ENCODE measurements at places on chromosomes 13 and 19.

GRCh38 chr13:48148454-48148853 is 53.5 kb upstream of the MED4 start:
- DNase-seq = no peak

DNA sequence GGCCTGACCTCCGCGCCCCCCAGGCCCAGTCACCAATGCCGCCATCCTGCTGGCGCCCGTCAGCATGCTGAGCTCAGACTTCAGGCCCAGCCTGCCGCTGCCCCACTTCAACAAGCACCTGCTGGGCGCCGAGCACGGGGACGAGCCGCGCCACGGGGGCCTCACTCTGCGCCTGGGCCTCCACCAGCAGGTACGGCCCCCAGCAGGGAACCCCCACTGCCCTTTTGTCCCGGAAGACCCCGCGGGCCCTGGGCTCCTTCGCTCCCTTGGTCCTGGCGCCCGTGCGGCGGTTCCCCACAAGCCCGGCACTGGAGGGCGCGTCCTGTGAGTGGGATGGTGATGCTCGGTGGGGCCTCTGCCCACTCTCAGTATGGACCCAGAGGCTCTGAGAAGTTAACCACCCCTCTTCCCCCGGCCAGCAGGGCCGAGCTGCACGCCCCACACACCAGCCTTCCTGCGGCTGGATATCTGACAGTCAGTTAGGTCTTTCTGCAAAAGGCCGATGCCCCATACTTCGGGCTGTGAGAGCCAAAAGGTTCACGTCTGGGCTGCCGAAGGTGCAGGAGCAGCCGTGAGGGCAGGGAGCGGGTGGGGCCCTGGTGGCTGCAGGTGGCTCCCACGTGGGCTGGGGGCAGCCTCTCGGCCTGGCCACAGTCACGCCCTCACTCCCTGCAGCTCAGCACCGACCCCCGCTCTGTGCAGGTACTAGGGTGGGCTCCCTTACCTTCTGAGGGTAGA is 8.0 kb downstream of the WDR18 start:
- DNase-seq = no peak

- no peak for DNase-seq
Measured at GRCh38 chr19:1266916-1267476, 2.1 kb upstream of the CIRBP start.

GRCh38 chr19:4830768-4831265 is 695 bp downstream of the TICAM1 start:
- no peak for DNase-seq

- DNase-seq = no peak
Measured at GRCh38 chr19:37979547-37980082, 72.6 kb downstream of the SIPA1L3 start.

DNA sequence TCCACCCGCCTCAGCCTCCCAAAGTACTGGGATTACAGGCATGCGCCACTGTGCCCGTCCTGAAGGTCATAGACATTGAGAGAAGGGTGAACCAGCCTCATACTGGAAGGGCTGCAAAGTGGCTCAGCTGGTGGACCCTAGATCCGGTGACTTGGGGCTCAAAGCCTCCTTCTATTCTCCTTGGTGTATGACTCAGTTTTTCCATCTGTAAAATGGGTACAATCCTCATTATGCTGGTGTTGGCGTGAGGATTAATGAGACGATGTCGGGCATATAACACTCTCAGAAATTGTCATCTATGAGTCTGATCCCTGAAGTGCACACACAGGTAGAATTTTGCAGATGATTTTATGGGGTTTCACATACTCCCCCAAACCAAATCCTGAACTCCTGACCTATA is 5.8 kb upstream of the CAMSAP3 start:
- DNase-seq = no peak

DNA sequence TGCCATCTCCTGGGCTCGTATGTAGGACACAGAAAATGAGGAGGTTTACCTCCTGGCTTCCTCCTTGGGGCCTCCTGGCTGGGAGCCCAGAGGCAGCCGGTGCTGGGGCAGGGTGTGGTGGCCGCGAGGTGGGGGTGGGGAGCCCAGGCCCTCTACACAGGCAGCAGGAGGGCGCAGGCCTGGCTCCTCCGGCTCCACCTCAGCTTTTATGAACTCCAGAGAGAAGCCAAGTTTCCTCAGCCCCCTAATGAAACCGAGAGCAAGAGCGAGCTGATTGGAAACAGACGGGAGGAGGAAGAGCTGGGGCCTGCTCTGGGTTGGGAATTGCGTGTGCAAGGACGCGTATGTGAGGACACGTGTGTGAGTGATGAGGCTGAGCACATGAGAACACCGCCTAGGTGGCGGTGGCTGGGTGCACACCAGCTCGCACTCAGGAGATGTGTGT is 23.1 kb downstream of the LYL1 start:
- no peak for DNase-seq

DNA sequence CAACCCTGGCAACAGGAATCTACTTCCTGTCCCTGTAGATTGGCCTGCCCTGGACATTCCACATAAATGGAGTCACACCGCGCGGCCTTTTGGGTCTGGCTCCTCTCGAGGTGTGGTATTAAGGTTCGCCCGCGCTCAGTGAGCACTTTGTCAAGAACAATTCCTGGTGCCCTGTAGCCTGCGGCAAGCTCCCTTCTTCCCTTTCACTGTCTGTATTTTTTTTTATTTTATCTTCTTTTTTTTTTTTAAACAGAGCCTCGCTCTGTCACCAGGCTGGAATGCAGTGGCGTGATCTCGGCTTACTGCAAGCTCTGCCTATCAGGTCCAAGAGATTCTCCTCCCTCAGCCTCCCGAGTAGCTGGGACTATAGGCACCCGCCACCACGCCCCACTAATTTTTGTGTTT is 28.3 kb downstream of the PEX11G start:
- DNase-seq = no peak

DNA sequence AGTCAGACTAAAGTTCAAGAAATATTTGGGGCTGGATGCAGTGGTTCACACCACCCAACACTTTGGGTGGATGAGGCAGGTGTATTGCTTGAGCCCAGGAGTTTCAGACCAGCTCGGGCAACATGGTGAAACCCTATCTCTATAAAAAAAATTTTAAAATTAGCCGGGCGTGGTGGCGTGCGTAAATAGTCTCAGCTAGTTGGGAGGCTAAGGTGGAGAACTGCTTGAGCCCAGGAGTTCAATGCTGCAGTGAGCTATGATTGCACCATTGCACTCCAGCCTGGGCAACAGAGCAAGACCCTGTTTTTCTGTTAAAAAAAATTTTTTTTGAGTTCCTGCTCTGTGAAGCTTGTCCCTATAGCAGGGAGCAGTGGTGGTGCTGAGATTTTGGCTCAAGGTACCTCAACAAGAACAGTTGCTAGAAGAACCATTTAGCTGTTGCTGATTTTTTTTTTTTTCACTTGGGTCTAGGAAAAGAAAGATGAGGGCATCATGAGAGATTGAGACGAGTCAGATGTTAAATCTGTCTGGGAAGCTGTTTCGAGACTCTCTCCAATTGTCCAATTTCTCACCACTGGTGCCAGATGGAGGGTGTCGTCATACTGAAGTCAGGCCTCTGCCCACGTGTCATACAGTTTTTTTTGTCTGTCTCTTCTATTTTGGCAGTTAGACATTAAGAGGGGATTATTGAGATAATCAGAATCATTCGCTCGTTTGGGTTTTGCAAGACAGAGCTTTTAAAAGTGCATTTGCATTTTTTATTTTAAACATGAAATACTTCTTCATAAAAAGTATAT is 3.7 kb downstream of the SLC25A42 start:
- no peak for DNase-seq

GRCh38 chr13:44764302-44764692 is 188.2 kb upstream of the TSC22D1 start:
- DNase-seq = no peak

- no peak for DNase-seq
Measured at GRCh38 chr19:33456845-33457220, 64.8 kb downstream of the PEPD start.

DNA sequence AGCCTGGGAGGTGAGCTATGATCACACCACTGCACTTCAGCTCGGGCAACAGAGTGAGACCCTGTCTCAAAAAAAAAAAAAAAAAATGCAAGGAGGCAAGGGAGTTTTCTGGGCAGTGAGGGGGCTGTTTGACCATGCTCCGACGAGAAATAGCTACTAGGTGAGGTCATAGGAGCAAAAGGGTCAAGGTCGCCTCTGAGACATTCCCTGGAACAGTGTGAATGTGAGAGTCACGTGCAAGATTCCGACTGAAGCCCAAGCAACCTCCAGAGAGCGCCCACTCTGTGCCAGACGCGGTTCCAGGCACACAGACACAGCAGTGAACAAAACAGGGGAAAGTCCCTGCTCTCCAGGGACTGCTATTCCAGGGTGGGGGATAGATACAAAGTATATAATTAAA is 2.5 kb downstream of the ZNRF4 start:
- DNase-seq = no peak

DNA sequence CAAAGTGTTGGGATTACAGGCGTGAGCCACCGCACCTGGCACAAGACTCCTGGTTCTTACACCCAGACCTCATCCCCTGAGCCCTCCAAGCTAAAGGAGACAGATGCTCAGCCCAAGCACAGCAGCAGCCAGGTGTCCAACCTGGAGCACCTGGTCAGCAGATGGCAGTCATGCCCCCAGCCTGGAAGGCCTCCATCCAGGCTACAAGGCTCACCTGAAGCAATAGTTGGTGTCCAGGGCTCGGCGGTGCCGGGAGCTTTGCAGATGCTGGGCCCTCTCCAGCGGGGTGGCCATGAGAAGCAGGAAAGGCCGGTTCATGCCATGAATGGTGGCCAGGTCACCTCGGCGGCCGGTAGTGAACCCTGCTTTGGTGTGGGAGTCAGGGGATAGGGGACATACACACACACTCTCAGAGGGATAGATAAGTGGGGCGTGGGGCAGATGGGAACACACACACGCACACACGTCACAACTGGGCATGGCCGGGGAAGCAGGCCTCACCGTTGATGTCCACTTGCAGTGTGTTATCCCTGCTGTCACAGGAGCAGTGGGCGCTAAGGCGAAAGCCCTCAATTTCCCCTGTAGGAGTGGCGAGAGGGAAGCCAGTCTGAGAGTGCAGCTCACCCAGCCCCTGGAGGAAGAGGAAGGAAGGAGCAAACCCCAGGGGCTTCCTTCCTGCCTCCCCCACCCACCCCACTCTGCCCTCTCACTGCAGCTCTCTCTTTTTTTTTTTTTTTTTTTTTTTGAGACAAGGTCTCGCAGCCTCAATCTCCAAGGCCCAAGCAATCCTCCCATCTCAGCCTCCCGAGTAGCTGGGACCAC is 11.8 kb downstream of the TGFB1 start:
- DNase-seq = no peak

- DNase-seq = no peak
Measured at GRCh38 chr13:76331943-76332712, 554.1 kb downstream of the KCTD12 start.

DNA sequence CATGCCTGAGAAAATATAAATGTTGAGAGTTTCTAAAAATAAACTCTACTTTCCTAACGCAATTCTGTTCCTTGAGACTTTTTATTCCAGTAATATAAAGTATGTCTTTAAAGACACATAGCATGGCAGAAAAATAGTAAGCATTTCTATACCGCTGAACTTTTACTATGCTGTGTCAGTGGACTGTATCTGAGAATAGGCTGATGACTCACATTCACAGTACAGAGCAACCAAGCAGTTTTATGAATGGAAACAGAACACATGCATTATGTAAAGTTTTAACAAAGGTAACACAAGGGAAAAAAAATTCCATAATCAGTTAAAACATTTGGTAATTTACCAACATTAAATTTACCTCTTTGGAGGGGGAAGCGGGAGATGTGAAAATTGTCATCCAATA is 38.4 kb downstream of the ZDHHC20 start:
- DNase-seq = no peak

- DNase-seq = no peak
Measured at GRCh38 chr13:25415241-25415640, 43.5 kb downstream of the ATP8A2 start.

DNA sequence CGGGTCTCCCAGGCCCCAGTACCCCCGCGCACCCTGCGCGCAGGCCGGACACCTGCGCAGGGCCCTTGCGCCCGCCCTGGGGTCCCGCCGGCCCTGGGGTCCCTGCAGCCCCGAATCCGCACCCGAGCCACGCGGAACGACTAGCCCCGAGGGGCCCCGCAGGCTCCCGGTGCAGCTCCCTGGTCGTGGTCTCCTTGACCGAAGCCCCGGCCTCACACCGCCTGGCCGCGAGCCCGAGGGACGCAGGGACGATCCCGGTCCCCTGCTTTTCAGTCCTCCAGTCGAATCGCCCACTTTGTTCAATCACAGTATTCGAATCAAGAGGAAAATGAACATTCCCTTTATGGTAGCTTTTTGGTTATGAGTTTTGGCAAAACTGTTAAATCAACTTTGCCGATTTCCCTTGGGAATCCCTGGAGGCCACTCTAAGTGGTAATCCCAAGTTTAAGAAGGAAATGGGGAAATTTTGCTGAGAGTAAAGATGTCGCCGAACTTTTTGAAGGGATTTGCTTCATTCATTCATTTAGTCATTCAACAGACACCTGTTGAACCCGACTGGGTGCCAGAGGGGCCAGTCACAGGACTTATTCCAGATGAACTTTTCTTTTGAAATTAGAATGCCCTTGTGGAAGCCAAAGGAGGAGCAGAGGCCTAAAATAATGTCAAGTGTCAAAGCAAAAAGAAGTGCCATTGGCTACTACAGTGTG is 75.0 kb downstream of the ZIC5 start:
- no peak for DNase-seq

DNA sequence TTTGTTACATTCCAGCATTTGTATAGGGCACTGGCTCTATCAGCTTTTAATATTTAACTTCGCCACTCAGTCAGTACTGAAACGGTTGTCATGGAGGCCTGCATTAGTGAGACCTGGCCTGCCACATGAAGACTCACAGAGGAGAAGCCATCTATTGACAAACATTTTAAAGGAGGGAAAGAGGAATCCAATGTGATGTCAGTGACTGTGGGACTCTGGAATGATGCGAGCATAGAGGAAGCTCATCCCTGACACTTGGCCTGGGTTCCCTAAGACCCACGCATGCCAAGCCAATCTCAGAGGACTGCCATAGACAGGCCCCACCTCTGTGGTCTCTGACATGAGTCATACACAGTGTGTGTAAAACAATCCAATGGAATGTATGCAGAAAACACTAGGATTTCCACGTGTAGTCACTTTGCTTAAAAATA is 7.9 kb upstream of the DPY19L3 start:
- no peak for DNase-seq

DNA sequence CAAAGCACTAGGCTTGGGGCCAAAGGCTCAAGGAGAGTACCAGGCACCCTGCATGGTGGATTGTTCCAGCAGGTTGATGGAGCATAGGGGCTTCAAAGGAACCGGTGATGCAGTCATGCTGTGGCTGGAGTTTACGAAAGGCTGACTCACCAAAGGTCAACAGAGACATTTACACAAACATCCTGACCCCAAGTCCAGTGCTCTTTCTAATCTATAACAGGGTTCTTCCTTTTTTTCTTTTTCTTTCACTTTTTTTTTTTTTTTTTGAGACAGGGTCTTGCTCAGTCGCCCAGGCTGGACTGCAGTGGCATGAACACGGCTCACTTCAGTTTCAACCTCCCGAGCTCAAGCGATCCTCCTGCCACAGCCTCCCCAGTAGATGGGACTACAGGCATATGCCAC is 35.6 kb upstream of the TPTE2 start:
- no peak for DNase-seq
